Keratinocyte (primary cell): ENCODE measurements at places on chromosomes 6 and 20.

DNA sequence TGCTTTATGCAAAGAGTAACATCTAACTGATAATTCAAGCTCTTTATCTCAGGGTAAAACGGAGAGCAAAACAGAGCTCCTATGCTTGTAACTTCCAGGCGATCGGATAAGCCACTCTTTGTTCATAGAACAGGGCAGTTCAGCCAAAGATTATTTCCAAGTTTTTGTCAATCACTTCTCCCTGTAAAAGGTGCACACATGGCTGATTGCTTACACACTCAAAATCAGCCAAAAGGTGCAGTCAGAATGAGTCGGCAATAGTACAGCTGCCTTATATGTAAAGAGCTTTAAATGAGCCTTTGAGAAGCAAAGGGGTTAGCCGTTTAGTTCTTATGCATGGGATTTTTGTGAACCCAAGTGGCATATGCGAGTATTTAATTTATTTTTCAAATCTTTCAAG lies 449.6 kb upstream of the POU3F2 start:
- no peak for DNase-seq

DNA sequence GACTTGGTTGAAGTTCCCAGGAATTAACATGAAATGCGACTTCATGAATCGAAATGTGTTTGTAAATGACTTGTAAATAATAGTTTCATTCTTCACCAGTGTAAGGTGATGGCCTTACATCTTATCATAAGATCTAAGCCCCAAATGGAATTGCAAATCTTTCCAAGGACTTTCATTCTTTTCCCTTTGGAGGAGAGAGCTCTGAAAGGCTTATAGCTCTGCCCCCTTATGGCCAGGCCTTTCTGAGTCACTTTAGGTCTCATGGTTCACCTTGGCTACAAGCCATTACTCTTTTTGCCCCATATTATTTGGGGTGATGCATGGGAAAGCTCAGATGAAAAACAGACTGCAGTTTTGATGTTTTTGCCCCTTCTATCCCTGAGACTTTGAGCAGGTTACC lies 209.1 kb upstream of the BMP2 start:
- DNase-seq = no peak

- DNase-seq = no peak
Measured at GRCh38 chr20:35724321-35725230, 17.5 kb downstream of the RBM39 start.

DNA sequence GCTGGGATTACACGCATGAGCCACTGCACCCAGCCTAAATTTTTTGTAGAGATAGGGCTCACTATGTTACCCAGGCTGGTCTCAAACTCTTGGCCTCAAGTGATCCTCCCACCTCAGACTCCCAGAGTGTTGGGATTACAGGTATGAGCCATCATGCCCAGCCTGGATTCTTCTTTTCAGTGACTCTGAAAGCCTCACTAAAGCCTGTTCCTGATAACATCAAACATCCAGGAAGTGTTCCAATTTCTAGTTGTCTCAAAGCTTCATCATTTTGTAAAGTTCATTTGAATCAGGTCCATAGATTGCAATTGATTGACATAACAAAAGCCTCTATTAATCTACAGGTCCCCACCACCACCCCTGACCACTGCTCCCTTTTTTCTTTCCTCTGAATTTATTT lies 29.2 kb upstream of the CHMP4B start:
- DNase-seq = no peak

DNA sequence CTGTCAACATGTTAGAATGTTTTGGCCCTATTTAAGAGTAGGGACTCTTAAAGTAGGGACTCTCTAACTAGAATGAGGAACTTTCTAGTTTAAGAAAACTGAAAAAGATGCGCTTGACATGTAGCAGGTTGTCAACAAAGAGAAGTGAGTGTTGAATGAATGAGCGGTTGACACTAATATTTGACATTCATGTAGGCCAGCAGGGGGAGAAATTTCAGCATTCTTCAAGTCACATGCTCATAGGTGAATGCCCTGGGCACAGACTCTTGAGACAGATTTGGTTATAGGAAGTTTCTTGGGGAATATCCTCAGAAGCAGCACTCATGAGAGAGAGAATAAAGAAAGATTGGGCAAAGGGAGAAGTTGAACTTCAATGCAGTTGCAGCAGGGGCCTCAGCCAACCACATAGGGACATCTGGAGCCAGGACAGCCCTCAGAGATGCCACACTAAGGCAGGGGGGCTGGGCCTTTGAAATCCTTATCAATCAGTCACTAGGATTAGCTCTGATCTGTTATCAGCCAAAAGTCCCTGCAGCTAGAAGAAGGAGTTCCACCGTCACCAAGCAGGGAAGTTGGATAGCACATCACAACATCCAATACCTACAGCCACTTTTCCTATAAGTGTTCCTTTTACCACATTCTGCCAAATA lies 145.1 kb upstream of the FKBP1C start:
- DNase-seq = no peak

- no peak for DNase-seq
Measured at GRCh38 chr6:158290659-158291058, 21.6 kb upstream of the TULP4 start.

GRCh38 chr6:99612551-99613408 lies 6.1 kb downstream of the PRDM13 start:
- DNase-seq = no peak

DNA sequence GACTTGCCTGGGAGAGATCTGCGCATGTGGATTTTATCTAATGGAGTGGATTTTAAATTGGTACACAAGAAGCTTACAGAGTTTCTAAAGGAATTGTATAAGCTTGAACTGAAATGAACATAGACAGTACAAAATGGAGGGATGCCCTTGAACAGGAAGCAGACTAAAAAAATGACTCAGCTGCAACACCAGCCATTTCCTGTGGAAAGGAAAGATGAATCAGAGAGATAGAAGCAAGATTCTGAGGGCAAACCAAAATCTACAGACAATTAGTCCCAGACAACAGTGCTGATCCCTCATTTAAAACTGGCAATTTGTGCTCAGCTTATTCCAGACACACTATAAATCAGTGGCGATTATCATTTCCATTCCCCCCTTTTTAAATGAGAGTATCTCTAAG lies 114.6 kb upstream of the TCF21 start:
- no peak for DNase-seq

DNA sequence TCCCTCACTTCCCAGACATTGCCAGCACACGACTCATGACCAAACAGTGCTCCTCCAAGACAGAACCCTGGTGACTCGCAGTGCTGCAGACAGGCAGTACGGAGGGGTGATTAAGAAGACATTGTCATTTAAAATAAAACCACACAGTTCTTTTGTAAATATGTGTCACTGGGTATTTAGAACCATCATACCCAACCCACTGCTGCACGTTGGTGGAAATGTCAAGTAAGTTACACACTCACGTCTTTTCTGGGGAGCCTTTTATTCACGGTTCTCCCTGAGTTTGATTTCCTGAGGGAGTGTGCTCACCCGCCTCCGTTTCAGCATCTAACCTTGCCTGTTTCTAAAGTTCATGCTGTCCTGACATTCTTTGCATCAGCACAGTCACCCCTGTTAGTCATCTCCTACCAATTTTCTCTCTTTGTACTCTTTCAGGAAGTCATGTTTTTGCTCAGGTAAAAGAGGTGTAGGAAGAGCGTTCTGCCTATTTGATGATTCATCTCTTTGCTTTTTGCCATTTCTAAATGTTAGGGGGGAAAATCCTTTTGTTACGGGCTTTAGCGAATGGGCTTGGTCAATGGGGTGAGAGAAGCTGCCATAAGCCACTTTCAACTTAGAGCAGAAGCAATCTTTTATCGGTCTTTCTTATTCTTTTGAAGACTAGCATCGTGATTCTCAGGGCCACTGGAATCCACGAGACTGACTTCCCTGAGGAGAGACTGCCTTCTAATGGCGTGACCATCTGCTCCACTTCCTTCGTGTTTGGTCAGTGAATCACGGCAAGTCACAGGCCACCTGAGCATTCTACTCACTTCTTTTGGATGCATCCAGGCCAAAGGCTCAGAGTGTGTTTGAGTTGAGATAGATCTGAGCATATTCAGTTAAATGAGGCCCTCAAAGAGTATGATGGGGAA lies 512.8 kb upstream of the JARID2 start:
- peak; percentile 90 for DNase-seq

DNA sequence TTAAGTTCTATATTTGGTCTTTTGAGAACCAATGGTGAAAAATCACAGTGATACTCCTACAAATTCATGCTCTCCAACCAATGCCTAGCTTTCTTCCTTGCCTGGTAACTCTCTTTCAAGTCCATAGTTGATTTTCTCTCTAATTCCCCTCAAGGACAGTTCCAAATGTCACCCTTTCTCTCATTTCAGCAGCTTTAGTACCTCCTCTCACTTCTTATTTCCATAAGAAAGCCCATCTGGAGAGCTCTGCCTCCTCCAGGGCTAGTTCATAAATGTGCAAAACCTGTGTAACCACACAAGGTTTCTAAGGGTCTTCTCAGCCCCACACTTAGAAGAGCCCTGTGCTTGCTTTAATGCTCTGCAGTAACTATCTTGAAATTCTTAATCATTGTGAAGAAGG lies 155.4 kb upstream of the PLCB4 start:
- no peak for DNase-seq

DNA sequence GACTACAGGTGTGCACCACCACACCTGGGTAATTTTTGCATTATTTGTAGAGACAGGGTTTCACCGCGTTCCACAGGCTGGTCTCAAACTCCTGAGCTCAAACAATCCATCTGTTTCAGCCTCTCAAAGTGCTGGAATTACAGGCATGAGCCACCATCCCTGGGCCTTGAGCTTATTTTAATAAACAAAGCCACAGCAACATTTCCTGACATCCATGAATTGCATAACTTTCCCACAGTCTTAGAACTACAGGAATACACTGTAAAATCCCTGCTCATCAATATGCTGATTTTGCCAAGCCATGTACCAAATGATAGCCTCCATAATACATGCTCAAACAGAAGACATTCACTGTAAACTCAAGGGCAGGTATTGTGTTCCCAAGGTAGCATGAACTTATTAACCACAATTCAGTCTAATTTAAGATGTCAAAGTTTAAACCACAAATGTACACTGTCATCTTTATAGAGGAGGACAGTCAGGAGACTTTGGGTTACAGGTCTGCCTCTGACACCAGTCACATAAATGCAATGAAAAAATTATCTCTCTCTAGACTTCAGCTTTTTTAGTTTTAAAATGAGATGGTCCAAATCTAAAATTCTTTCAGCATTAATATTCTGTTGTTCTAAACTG lies 40.0 kb downstream of the NUDT3 start:
- DNase-seq = no peak

DNA sequence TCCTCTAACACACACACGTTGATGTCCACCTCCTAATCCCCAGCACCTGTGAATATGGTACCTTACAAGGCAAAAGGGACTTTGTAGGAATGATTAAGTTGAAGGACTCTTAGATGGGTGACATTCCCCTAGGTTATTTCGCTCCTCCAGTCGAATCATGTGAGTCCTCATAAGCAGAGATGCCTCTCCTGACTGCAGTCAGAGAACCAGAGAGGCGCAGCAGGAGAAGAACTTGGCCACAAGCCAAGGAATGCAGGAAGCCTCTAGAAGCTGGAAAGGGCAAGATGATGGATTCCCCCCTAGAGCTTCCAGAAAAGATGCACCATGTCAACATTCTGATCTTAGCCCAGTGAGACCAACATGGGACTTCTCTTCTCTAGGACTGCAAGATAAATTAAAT lies 133.1 kb upstream of the PTPRT start:
- DNase-seq = no peak

- no peak for DNase-seq
Measured at GRCh38 chr20:47677635-47678453, 107.4 kb downstream of the SULF2 start.

DNA sequence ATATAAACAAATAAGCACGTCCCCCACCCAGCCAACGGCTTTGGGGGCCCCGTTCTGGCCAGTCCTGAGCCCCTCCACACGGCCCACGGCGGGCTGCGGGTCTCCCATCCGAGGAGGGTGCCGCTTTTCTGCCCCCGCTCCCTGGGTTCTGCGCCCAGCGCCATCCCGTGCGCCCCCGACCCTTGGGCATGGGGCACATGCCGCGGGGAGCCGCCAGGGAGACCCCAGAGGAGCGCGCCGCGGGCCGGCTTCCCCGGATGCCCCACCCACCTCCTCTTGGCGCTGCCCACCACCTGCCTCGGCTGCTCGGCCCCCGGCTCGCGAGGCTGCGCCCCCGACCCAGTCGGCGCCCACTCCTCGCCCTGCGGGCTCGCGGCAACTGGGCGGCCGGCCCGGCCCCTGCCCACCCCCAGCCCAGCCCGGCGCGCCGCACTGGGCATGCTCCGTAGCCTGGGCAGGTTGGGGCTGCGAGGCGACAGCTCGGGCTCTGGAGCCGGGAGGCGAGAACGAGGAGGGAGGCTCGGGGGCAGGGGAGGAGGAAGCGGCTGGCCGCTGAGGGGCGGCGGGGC lies 570 bp upstream of the PLCB4 start:
- no peak for DNase-seq

- DNase-seq = no peak
Measured at GRCh38 chr20:46715292-46715756, 5.9 kb downstream of the SLC2A10 start.

DNA sequence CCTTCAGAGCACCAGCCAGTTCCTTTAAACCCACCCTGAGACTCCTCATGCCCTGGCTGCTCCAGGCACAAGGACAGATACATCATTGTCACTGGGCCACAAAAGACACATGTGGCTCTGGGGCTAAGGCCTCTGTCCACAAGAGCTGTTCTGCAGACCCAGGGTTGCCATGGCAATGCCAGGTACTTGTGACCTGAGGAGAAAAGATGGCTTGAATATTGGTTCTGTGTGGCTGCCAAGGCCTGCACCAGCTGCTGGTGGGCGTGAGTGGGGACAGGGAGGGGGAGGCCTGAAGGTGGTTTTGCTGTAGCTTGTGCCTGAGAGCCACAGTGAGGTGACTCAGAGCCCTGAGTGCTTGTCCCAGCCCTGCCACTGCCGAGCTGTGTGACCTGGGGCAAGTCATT lies 31.8 kb downstream of the SAYSD1 start:
- DNase-seq = no peak

DNA sequence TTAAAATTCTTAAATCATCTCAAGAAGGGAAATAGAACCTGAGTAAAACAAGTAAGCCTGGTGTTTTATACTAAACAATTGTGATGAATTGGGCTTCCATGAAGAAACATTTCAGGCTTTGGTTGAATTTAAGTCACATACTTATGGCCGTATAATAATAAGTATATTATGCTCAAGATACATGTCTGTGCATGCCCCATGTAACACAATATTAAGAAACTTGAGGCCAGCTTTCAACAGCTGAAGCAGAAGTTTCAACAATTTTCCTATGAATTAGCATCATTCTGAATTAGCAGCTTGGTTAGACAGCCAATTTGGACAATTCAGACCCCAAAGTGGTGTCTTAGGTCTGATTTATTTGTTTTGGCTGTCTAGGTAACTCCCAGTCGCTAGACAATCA lies 243.7 kb downstream of the MYLK4 start:
- no peak for DNase-seq

DNA sequence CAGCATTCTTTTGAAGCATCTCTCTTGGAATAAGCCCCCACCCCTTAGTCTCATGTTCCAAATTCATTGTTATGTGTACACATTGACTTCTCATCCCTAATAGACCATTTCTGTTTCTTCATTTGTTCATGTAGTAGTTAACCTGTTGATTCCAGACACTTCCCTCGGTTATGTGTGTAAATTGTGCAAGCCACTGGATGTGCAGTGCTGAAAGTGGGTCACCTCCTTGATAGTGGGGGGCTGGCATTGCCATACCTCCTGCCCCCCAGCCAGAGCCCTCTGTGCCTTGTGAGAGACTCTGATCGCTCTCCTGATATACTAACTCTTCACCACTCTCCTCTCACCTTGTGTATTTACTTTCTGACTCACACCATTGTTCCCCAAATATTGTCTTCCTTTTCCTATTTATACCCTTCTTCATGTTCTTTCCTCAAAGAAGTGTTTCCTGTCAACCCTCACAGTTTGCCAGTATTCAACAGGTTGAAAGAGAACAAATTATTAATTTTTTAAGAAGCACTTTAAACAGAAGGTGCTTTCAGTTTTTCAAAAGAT lies 59.0 kb downstream of the HIVEP1 start:
- no peak for DNase-seq
